Activated CD4-positive, alpha-beta memory T cell treated with anti-CD3 and anti-CD28 coated beads for 36 hours (primary cell): ENCODE measurements at places on chromosomes 16 and 17. TPM values are rescaled to one million over a fixed set of nuclear protein-coding genes. Genes with fewer than 3 reads are reported as not detected.

Gene EFNB3
- not detected for total RNA-seq

DNA sequence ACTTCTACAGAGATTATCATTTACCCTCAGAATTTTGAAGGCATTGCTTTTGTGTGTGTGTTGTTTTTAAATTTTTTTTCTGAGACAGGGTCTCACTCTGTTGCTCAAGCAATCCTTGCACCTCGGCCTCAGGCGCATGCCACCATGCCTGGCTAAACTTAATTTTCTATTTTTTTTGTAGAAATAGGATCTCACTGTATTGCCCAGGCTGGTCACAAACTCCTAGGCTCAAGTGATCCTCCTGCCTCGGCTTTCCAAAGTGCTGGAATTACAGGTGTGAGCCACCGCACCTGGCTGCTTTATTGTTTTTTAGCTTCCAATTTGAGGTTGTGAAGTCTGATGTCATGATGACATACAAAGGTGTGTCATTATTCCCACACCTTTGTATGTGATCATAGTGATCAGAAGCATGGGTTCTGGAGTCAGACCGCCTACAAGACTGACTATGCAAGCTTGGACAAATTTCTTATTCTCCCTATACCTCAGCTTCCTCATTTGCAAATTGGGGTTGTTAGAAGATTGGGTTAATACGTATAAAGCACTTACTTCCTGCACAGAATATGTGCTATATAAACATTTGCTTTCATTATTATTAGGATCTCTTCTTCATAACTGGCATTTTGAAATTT is 5.8 kb downstream of the SEPHS2 start:
- H3K4me1 ChIP-seq, result peaks cover 32% of the 10 kb centered on the region
- H3K36me3 ChIP-seq, result peaks cover 18% of the 10 kb centered on the region
- no peak for DNase-seq
- H3K27ac ChIP-seq, result no peak overlapping the region
- H3K27me3 ChIP-seq, result no peaks in the 10 kb centered on the region
- H3K4me3 ChIP-seq, result no peak overlapping the region

DNA sequence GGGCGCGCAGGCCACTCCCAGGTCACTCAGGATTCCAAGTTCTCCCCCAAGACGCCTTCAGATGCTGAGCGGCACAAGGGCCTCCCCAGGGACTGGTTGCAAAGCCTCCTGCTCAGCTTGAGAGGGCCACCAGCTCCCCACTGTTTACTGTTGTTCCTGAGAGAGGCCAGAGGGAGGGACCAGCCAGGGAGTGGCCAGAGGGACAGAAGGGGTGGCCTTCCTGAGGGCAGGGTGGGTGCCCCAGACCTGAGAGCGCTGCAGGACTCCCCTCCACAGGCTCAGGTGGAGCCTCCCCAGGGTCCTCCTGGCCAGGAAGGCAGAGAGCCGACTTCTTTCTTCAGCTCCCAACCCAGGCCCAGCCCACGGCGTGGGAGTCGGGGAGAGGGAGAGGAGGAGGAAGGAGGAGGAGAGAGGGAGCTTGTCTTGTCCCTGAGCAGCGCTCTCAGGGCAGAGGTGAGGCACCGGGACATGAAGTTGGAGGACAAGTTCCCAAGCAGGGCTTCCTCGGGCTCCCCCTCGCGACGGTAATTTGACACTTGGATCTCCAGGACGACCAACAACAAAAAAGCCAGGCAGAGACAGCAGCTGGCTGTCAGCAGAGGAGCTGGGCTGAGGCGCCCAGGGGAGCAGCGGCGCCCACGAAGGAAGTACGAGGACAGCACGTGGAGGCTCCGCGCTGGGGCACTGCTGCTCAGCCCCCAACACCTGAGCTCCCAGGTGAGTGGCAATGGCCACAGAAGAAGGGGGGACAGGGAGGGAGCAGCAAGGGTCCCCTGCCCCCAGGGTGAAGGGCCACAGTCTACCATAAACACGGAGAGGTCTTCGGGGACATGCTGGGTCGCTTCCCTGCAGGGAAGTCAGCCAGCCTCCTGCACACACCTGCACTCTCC is 497 bp downstream of the SMIM5 start:
- DNase-seq, result peak; percentile 65
- no peaks in the 10 kb centered on the region for H3K4me1 ChIP-seq
- H3K4me3 ChIP-seq, result no peak overlapping the region
- no peak overlapping the region for H3K27ac ChIP-seq
- H3K27me3 ChIP-seq, result no peaks in the 10 kb centered on the region

- DNase-seq, result no peak
- H3K27ac ChIP-seq, result no peak overlapping the region
These were observed 46.3 kb downstream of the TRARG1 start for GRCh38 chr17:1325766-1326165.

- no peaks in the 10 kb centered on the region for H3K27me3 ChIP-seq
- no peak for DNase-seq
- H3K4me1 ChIP-seq, result peaks cover 8% of the 10 kb centered on the region
- H3K4me3 ChIP-seq, result no peak overlapping the region
- H3K27ac ChIP-seq, result no peak overlapping the region
These were observed 38.7 kb downstream of the ACSF3 start for GRCh38 chr16:89132194-89133005.

- no peak for DNase-seq
- peaks cover 8% of the 10 kb centered on the region for H3K4me1 ChIP-seq
- peaks cover 10% of the 10 kb centered on the region for H3K36me3 ChIP-seq
- no peak overlapping the region for H3K27ac ChIP-seq
- no peaks in the 10 kb centered on the region for H3K27me3 ChIP-seq
- no peak overlapping the region for H3K4me3 ChIP-seq
These were observed 6.2 kb downstream of the NTAN1 start for GRCh38 chr16:15049581-15050180.
